Activated CD4-positive, alpha-beta T cell treated with anti-CD3 and anti-CD28 coated beads, Interleukin-2, amount 50 U/mL, for 4 hours (primary cell): ENCODE measurements at places on chromosomes 2 and 18.

DNA sequence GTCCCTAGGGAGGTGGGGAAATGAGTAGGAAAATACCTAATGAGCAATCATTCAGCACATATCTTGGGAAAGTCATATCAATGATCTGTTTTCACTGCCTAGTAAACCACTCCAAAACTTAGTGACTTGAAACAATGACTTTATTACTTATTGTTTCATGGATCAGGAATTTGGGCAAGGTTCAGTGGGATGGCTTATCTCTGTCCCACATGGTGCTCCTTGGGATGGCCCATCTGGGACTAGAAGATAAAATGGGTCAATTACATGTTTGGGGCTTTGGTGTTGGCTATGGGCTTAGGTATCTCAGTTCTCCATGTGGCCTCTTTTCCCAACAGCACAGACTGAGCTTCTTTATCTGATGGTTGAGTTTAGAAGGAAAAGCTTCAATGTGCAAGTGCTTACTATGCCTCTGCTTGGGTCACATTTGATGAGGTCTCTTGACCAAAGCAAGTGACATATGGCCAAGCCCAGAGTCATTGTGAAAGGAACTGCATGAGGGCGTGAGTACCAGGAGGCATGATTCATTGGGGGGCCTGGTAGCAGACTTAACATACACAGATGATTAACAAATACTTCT, 218.1 kb upstream of the TNP1 start:
- no peak for DNase-seq

GRCh38 chr2:174051741-174052583, 86.8 kb upstream of the SP3 start:
- DNase-seq, result no peak

DNA sequence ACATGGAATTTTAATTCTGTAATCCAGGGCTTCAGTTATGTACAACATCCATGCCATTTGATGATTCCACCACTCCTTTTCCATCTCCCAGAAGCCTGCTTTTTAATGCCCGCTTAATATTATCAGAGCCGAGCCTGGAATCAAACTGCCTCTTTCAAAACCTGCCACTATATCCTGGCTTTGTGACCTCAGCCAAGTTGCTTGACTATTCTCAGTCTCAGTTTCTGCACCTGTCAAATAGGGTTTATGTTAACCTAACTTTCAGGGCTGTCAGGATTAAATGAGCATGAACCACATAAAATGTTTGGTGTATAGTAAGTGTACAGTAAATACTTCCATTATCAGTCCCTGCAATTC, 108.7 kb downstream of the XRCC5 start:
- DNase-seq, result no peak

GRCh38 chr2:206457188-206457634, 13.9 kb downstream of the ADAM23 start:
- DNase-seq, result no peak

- DNase-seq, result no peak
These were observed 141.9 kb upstream of the CTAGE1 start for GRCh38 chr18:22559414-22560274.

DNA sequence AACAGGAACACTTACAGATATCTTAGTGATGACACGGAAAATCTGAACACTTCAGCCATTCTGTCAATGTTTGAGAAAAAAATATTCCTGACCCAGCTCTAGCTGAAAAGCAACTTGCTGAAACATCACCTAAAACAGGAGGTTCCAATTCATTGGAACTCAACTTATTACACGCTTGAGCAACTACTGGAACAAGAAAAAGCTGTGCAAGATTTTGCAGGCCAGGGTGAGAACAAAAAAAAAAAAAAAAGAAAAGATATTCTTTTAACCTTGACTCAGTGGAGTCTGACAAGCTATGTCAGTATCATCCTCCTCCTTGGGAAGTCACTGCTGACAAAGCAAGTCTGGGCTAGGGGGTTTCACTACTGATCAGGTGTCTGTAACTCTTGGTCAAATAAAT, 351.0 kb downstream of the SS18 start:
- no peak for DNase-seq

GRCh38 chr2:119683713-119684443, 4.9 kb downstream of the TMEM177 start:
- no peak for DNase-seq

DNA sequence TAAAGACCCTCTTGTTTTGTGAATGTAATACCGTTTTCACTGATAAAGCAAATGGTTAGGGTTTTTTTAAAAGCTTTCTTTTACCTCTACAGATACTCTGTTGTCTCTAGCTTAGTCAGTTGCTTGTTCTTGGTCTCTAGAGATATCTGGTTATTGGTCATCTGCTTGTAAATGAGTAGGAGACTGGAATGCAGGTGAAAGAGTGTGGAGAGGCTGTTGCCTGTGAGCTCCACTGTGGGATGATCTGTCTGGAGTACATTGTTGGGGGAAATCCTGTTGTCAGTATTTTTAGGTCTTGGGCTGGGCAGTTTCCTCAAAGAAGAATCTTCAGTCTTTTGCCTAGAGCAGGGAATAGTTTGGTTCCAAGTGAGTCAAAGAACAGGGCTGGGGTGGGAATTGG, 67.7 kb downstream of the SMCHD1 start:
- DNase-seq, result no peak

DNA sequence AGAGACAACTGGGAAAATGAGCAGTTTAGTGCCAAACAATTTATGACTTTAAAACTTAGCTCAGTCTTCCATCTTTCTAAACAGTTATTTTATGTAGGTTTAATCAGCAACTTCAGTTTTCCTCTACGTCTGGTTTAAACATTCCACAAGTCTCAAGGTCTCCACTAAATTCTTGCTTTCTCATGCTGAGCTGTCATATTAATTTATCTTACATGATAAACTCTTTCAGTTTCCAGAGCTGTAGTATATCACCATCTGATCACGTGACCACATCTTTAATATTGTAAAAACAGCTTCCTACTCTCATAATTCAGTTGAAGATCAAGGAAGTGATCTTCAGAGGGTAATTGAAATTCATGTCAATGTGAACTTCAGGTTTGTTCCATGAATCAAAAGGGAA, 158.6 kb downstream of the ZNF804A start:
- DNase-seq, result no peak

DNA sequence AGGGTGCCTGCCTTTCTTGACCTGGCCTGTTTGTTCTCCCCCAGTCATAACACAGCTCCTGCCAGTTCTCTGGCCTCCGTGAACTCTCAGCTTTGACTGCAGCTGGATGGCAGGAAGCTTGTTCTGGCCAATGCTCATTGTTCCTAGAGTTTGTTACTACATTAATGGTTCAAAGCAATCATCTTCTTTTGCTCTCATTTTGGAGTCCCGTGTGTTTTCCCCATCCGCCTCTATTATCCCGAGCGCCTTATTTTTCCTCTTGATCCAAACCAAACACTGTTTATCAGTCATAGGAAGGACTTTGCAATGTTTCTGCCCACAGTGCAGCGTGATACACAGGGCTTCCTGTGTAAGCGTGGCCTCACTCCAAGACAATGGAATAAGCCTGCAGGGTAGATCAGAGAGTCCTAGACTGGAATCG, 184.3 kb upstream of the APCDD1 start:
- DNase-seq, result no peak

DNA sequence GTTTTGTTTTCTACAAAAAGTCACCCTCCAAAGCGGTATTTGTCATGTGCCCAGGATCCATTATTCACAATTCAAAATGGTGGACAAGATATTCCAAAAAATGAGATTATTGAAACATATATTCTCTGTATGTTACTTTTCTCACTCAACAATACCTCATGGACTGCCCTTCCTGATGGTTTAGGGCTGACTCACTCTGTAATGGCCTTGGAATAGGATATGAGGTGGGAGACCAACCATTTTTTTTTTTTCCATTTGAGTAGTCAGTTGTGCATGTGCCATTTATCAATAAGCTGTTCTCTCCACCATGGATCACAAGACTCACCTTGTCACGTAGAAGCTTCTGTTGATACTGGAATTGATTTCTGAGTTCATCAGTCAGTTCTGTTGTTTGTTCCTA, 64.5 kb downstream of the LYPD6 start:
- DNase-seq, result no peak

DNA sequence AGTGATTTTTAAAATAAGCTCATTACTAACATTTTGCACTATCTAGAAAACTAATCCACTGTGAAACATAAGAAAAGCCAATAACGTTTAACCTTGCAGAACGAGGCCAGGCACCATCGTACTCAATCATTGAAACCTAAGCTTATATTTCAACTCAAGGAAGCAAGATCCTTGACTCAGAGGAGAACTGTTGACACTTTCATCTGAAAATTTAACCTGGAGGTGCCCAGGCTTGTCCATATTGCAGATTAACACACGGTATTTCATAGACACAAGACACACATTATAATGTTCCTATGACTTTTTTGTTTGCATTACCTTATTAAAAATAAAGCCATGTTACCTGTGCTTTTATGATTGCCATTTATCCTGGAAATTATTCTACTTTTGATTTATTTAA, 89.6 kb downstream of the ZNF385B start:
- DNase-seq, result no peak

DNA sequence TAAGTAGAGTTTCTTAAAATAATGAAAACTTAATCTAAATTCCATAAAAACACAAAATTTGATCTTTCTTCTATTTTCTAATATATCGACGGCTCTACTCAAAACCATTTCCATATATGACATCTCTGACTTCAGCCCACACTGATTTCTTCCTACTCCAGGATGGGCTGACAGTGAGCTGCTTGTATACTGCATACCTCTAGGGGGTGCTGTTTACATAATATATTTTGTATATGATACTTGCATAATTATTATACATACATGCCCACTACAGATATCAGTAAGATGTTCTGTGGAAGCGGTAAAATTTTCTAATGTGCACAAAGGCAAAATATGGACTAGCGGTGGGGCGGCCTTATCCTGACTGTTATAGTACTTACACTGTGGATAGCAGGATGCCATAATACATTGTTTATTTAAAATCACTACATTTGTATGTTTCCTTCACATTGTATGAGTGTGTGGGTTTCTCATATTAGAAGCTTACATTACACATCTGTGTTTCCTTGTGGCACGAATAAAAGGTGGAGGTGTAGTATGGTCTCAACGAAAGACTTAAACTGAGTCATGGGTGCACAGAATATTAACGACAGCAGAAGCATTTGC, 66.1 kb upstream of the NXPH2 start:
- DNase-seq, result no peak
